Stimulated activated CD8-positive, alpha-beta memory T cell treated with anti-CD3 and anti-CD28 coated beads, Interleukin-15, amount 100 ng/mL, for 48 hours (primary cell): ENCODE measurements at places on chromosomes 2 and 18.

GRCh38 chr2:226208726-226209125 lies 590.9 kb downstream of the IRS1 start:
- DNase-seq: no peak

- DNase-seq: no peak
Observed at GRCh38 chr2:23590241-23590869, 205.4 kb downstream of the KLHL29 start.

DNA sequence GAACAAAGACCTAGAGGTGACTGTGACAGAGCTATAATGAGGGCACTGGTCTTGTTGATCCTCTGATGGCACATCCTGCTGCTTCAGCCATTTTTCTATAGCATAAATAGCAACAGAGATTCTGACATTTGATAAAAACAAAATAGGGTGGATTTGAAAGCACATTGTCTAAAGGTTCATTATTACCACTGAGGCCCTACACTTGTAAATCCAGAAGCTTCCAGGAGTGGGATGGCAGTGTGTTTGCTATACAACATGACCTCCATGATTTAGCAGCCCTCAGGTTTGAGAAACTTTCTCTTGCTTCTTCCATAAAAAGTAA lies 93.2 kb upstream of the CD302 start:
- no peak for DNase-seq

DNA sequence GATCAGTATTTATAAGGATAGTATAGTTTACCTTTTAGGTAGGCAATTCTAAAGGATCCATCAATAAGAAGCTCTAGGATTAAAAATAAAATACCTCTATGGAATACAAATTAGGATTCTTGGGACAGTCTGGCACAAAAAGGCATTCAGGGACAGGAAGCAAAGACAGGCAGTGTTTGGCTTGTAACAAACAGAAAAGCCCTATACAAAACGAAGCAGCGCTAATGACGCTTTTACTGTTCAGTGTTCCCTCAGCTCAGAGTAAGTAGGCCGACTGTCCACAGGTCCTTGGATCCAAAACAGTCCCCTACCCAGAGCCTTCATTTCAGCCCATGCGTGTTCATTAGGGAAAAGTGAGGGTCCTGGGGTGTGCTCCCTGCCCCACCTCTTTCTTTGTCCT lies 236.3 kb downstream of the AGPS start:
- DNase-seq: no peak

GRCh38 chr2:128454980-128455720 lies 136.5 kb upstream of the HS6ST1 start:
- DNase-seq: no peak

DNA sequence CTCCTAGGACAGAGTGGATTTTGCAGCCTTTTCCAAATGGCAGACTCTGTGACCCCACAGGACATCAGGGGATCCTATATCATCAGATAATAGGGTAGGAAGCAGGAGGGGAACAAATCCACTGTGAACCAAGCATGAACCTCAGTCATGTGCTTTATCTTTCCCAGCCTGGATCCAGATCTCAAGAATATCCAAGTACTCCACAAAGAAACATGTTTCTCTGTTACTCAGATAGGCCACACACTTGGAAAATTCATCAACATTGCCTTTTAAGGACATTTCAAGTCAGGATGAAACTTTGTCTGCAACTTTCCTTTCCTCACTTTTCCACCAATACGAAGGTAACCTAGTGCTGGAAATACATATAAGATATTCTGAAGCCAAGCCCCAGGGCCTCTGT lies 85.8 kb downstream of the RDH14 start:
- no peak for DNase-seq

DNA sequence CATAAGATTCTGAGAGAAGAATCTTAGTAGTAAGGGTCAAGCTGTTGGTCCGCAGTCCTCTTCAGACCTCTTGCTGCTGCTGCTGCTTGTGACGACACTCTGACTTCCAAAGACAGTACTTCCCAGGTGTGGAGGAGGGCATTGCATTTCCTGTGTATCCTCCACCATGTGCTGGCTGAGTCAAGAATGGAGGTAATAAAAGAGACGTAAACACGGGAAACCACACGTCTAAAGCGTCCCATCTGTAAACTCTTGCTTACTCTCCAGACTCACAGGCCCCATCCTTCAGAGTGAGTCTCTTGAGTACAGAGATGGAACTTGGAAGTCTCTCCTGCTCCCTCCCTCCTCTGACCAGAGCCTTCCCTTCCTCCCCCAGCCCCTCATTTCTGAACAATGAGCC lies 25.6 kb downstream of the KLHL29 start:
- DNase-seq: no peak

- DNase-seq: no peak
Observed at GRCh38 chr2:74551530-74551929, 2.2 kb downstream of the LOXL3 start.

GRCh38 chr2:68317971-68318913 lies 1.5 kb downstream of the CNRIP1 start:
- no peak for DNase-seq

GRCh38 chr2:139885921-139886498 lies 1105.8 kb upstream of the NXPH2 start:
- DNase-seq: no peak

- no peak for DNase-seq
Observed at GRCh38 chr2:136787970-136788369, 22.6 kb downstream of the THSD7B start.

DNA sequence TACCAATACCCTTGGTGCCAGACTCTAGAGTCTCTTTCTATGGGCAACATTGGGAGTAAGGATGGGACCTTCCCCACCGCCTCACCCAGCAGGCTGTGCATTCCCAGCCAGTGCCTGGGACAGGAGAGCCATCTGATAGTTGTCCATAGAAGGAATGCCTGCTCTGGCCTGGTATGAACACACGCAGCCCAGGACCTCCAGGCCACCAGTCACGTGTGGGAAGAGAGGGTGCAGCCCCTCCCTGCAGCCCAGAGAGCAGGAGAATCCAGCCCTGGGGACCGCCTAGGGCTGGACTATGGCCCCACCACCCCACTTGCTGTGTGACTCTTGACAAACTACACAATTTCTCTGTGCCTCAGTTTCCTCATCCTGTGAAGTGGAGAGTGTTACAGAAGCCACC lies 52.5 kb upstream of the ID2 start:
- DNase-seq: no peak

GRCh38 chr2:238408615-238409340 lies 17.9 kb upstream of the ASB1 start:
- DNase-seq: no peak

GRCh38 chr2:24972315-24972961 lies 683 bp upstream of the DNAJC27 start:
- DNase-seq: no peak

- no peak for DNase-seq
Observed at GRCh38 chr2:224023188-224023587, 15.9 kb downstream of the SERPINE2 start.

DNA sequence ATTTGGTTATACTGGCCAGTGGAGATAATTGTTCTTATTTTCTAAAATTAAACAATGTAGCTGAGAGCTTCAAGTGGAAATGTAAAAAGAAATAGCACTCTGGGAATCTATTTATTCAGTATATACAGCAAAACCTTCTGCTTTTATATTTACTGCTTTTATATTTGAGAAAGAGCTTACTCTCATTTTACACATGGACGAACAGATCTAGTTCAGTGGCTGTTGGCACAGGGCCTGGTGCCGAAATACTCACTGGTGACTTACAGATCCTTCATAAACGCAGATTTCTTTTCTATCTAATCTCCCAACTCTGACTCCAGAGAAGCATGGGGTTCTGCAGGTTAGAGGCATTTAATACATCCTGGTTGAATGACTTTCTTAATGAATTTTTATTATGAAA lies 266.2 kb downstream of the ASXL3 start:
- DNase-seq: no peak

DNA sequence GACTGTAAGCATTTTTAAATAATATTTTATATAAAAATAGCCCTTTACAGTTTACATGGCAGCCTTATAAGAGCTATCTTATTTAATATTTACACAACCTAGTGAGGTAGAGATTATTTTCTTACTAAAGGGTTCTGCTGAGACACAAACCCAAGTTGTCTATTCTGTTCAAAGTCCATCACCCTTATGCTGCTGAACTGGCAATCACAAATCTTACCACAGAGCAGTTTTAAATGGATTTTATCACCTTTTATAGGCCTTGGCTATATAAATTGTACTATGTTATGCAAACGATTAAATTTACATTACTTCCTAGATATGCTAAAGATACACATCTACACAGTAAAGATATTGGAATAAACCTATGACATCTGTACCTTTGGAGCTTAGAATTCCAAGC lies 40.7 kb downstream of the RBM45 start:
- no peak for DNase-seq

DNA sequence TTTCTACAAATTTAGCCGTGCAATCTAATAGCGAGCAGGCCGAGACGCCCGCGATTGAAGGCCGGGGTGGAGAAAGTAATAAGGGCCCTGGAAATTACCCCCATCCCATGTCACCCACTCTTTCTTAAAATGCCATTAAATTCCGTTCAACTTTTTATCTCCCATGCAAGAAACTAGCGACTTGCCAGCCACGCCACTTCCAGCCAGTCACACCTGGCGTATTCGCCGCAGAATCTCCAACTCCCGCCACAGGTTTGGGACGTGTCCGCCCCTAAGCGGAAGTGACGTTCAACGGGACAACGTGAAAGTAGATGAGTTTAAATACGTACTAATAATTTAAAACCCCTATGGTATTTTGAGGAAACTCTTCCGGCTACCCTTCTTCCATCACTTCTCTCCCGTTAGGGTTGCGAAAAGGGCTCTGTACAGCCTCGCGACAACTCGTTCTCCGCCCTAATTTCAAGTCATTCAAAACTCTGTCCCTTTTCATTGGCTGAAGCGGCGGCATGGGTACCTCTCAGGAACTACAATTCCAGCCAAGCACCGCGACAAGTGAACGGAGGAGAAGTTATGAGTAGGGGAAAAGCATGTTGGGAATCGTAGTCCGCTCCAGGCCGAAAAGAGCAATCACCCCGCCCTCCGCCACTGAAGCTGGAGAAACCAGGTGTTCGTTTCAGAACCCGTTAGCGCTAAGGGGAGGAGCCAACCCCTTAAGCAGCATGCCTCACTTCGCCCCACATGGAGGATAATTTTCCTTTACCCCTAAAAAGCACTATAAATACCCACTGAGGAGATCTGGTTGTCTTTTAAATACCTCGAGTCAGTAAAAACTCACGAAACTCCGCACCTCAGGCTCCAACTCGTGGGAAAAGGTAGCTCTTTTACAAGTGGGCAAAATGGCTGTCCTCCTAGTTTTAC lies at the start of gene ZRANB3:
TSS of gene ZRANB3 (minus strand) at position 906 of the 918 bp plus-strand sequence.
- DNase-seq: peak; percentile 88

DNA sequence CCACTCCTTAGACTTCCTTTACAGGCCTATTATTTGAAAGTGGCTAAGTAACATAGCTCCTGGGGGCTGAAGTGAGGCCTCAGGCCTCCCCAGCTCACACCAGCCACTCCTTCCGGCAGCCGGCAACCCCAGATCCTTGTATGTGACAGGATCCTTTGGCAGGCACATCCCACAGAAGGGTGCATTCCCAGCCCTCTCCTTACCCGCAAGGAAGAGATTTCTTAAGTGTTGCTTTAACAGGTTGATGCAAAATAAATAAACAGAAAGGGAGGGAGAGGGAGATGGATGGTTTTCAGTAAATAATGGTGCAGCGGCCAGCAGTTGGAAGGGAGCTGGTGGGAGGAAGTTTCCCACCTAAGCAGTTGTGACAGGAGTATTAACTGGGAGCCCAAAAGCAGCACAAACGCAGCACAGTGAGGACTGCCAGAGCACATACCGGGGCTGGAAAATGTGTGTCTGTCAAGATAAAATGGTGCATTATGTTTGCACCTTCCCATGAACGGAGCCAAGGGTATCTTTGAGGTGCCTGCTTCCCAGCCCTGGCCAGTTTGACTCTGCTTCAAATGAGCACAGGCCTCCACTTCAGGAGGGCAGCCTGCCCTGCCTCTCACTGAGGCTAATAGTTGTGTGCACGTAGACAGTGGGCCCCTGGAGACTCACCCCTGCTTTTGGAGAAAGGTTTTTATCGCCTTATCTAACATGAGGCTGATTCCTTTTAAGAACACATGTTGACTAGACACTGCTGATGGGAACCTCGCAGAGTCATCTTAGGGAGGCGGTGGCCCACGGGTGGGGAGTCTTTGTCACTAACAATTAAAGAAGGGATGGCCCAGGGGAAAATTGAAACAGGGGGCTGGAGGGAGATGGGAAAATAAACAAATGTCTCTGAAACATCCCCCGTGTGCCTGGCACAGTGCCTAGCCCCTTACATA lies 32.8 kb downstream of the NRP2 start:
- DNase-seq: no peak

GRCh38 chr2:236949089-236949905 lies 136.4 kb upstream of the COPS8 start:
- DNase-seq: no peak

DNA sequence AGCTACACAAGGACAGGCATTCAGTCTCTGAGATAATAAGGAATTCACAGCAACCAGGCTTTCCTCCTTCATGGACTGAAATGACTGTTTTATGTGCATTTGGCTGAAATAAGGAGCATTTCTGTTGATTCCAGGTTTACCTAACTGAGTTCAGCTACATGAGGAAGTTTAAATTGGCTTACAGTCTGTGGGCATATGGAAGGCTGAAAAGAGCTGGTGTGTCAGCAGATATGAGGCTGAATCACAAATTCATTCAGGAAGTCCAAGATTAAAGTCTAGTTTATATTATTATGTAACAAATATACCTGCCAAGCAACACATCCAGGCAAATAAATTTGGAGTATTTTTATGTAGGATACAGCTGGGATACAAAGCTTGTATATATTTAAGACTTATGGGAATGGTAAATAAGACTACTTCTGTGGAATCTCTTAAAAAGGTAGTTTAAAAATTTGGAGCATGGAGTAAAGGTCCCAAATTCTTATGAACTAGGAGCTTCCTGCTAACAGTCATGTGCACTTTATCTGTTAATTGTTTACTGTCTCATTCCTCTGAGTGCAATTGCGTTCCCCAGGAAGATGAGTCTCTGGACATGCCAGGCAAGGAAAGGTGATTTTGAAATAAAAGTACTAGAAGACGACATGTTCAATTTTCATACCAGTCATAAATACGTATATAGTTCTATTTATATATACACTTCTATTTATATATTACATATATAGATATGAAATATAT lies 53.0 kb downstream of the ZC3H8 start:
- no peak for DNase-seq

- no peak for DNase-seq
Observed at GRCh38 chr2:28927878-28928277, 33.4 kb downstream of the WDR43 start.

- no peak for DNase-seq
Observed at GRCh38 chr18:25825979-25826776, 264.2 kb downstream of the SS18 start.

DNA sequence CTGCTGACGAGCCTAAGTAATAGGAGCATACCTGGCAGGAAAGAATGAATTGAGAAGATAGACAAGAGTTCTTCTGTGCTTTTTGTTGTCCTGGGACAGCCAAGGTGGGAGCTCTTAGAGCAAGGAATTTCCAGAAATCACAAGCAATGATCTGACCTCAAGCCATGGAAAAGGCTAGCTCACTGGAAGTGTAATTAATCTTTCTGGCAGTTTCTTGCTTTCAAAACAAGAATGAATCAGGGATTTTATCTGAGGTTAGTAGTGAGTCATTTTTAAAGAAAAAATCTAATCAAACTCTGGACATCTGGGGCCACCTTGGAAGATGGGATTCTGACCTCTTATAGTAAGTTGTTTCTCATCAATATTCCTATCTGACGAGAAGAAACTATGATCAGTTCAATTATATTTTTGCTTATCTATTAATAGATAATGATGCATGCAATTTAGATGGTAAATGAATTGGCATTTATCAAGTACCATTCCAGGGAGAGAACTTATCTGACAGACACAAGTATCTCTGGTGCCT lies 98.0 kb downstream of the ADCYAP1 start:
- DNase-seq: no peak

GRCh38 chr2:155020246-155020645 lies 321.8 kb downstream of the KCNJ3 start:
- no peak for DNase-seq
